Umbilical cord (tissue), 2 donors: ENCODE measurements at places on chromosomes 6 and 20.

- peak; percentile 31 for DNase-seq
These were observed 32.0 kb downstream of the ARHGAP40 start for GRCh38 chr20:38633577-38634093.

GRCh38 chr6:51199733-51200260, 381.1 kb downstream of the TFAP2B start:
- DNase-seq = no peak

DNA sequence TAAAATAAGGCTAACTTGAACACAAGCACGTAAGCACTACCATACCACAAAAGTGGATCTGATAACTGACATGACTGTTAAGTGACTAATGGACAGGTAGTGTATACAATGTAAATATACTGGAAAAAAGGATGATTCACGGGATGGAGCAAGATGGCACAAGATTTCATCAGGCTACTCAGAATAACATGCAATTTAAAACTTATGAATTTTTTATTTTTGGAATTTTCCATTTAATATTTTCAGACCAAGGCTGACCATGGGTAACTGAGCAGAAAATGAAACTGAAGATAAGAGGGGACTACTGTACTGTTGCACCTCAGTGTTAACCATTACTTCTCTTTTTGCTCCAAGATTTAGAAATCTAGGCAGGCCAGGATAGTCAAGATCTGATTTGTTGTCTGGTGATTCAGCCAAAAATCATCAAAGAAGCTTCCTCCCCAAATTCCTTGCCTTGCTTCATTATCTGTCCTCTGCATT, 45.4 kb downstream of the TPBG start:
- no peak for DNase-seq

GRCh38 chr20:49292010-49292409, 14.2 kb upstream of the ZNFX1 start:
- DNase-seq = no peak

DNA sequence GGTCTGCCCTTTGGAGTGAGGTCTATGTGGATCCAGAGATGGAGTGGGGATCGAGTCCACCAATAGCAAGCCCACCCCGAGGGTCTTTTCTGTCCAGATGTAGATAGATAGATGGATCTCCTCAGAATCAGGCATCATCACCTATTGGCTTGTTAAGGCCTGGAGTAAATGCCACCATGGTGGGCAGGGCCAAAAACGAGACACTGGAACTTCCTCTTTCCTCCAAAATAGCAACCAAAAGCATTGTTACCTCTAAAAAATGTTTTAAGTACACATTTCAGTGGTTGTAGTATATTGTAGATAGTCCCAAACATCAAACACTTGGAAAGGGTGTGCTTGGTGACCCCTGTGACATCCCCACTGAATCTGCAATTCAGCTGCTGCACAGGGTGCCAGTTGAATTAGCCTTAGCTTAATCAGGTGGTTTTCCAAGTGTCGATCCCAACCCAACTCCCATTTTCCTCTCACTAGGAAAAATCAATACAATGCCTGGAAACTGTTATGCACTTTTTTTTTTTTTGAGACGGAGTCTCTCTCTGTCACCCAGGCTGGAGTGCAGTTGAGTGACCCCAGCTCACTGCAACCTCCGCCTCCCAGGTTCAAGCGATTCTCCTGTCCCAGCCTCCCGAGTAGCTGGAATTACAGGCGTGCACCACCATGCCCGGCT, 35.0 kb upstream of the NELFCD start:
- DNase-seq = no peak

- DNase-seq = no peak
These were observed 211.1 kb downstream of the GMDS start for GRCh38 chr6:2034256-2034655.

DNA sequence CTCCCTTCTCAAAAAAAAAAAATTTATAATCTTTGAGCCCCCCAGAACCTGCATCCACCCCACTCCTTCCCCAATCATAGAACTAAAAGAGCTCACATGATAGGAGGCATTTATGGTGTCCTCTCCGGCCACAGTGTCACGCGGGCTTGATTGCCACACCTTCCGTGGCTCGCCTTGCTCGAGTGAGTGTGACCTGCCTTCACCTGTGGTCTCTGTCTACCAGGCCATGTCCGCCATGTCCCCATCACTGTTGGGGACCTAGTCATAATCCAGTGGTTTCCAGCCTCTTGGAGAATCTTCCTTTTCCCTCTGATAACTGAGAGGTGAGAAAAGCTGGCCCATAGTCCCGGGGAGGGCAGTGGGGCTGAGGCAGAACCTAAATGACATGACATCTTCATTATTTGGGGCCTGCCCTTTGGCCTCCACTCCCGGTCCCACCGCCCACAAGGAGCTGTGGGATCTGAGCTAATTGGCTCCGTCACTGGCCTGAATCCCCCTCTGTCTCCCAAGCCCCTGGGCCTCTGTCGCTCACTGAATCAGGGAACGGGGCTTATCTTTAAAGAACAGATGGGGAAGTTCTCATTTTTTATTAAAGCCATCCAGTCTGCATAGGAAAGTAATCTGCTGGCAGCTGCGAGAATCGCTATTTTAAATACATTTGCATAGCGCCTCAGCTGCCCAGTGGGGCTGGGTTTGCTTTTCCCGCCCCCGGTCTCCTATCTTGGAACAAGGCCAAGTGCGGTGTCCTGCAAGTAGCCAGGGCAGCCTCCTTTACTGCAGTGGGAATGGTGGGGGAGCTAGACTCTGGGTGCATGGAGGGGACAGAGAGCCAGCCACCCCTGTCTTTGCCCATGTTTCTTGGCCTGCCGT, 197.6 kb upstream of the PMEPA1 start:
- DNase-seq = peak; percentile 38

GRCh38 chr20:9032758-9033157, 36.1 kb upstream of the PLCB4 start:
- DNase-seq = no peak

DNA sequence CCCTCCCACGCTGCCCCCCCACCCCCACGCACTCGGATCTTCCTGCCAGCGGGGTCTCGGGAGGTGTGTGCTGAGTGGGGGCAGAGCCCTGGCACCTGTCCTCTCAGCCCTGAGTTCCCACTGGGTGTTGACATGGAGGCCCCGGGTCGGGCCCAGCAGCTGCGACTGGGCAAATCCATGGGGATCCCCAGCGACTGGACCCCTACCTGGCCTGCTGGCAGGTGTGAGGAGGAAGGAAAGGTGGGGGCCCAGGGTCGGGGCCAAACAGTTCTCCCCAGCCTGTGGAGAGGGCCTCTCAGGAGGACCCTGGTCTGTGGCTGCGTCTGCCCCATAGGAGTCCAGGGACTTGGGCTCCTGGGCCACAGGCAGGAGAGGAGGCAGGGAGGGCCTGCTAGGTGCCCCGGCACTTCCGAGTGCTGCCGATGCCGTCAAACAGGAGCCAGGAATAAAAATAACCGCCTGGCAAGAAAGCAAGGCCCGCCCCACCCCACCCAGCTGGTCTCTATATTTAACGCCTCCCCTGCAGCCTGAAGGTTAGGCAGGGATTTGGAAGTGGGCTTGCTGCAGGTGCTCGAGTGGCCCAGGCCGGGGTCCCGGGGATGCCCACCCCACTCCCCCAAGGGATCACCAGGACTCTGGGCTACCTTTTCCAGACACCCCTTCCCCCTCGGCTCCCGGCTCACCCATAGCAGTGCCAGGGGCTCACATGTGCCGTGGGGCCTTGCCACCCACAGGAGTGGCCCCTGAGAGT, 1.4 kb upstream of the EEF1A2 start:
- no peak for DNase-seq

DNA sequence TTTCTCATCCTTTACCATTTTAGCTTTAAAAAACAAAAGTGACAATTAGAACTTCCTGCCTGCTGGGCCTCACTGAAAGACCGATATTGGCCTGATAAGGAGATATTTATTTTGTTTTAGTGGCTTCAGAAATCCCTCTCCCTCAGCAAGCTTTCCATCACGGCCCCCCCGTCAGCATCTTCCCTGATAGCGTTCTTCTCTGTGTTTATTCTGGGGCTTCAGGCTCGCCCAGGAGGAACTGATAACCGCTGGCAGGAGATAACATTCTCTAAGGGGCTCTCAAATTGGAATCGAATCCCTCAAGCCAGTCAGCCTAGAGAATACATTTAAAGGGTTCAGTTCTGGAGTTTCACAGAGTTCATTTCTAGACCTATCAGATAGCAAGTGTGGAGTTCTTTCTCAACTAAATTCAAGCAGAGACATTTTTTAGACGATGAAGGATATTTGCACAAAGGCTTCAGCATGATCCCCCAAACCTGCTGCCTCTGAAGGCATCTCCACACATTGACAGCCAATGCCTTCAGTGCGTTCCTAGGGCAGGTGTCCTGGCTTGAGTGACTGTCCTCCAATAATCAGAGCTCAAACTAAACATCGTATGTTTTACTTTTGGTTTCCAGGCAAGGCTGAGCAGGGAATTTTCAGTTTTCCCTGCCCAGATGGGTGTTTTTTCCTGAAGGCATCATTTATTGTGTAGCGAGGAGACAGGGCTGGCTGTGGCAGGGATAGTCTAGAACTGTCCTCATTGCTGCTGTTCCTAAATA, 17.0 kb downstream of the PRDM1 start:
- no peak for DNase-seq

GRCh38 chr20:44581515-44581914, 864 bp upstream of the PKIG start:
- no peak for DNase-seq

DNA sequence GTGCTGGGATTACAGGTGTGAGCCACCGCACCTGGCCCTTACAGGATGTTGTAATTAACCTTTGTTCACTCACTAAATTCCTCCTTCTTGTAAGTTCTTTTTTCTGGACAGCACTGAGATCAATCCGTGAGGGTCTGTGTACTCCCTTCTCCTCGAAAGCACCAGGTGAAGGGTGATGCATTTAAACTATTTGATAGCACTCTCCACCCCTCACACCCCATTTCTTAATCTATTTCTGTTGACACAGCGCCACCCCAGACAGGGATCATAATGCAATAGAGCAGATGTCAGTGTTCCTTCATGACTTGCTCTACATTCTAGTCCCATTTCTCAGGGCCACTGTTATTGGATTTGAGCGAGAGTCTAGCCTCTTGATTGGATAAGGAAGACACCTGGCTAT, 46.3 kb downstream of the PPP1R14C start:
- DNase-seq = no peak

GRCh38 chr20:41201760-41202159, 64.4 kb downstream of the PLCG1 start:
- no peak for DNase-seq

- no peak for DNase-seq
These were observed 70.8 kb upstream of the FBXO30 start for GRCh38 chr6:145885431-145885830.

- no peak for DNase-seq
These were observed 600.5 kb upstream of the GJE1 start for GRCh38 chr6:141532211-141532610.

- no peak for DNase-seq
These were observed 79.4 kb upstream of the TRAF3IP2 start for GRCh38 chr6:111685058-111685457.

DNA sequence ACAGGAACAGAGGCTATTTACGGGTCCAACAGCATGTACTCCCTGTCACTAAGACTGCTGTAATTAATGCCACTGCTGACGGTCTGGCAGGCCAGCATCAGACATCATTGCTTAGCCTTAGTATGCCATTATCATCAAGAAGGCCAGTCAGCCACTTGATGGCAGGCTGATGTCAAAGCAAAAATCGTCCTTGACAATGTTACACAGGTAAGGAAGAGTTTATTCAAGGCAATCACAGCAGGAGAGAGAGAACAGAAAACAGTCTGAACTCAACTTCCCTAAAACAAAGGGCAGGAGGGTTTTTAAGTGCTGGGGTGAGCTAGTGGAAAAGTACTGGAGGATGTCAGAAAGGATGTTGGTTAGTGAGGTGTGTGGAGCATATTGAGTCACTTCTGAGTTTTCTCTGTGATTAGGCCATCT, 25.1 kb downstream of the FKBP1C start:
- no peak for DNase-seq

- no peak for DNase-seq
These were observed 489.8 kb upstream of the SOX4 start for GRCh38 chr6:21103626-21104224.

GRCh38 chr6:93571346-93571745, 152.0 kb upstream of the EPHA7 start:
- peak; percentile 50 for DNase-seq

- peak; percentile 50 for DNase-seq
These were observed 19.9 kb upstream of the HFE start for GRCh38 chr6:26067367-26067766.

- no peak for DNase-seq
These were observed 471.3 kb downstream of the C6orf118 start for GRCh38 chr6:164838068-164838615.

DNA sequence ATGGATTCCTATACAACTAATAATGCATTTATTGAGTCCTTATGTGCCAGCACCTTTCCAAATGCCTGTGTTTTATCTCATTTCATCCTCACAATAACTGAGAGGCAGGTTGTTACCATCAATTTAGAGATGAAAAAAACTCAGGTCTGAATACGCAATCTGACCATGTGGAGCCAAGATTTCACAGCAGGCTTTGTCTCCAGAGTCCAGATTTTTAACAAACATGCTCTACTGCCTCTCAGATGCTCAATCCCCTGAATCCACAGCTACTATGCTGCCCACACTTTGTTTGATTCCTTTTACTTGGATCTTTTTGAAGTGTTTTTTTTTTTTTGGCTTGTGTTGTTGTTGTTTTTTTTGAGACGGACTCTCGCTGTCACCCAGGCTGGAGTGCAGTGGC, 46.8 kb downstream of the B4GALT5 start:
- no peak for DNase-seq

- no peak for DNase-seq
These were observed 20.5 kb downstream of the DNAJC5 start for GRCh38 chr20:63915471-63915870.

GRCh38 chr6:45626087-45626891, 248.6 kb upstream of the SUPT3H start:
- peak; percentile 74 for DNase-seq

- no peak for DNase-seq
These were observed 2.5 kb downstream of the OVOL2 start for GRCh38 chr20:18055261-18055660.

- no peak for DNase-seq
These were observed 53.0 kb downstream of the ANKRD60 start for GRCh38 chr20:58175425-58175824.

GRCh38 chr6:1382331-1382882, 7.0 kb upstream of the FOXF2 start:
- no peak for DNase-seq

DNA sequence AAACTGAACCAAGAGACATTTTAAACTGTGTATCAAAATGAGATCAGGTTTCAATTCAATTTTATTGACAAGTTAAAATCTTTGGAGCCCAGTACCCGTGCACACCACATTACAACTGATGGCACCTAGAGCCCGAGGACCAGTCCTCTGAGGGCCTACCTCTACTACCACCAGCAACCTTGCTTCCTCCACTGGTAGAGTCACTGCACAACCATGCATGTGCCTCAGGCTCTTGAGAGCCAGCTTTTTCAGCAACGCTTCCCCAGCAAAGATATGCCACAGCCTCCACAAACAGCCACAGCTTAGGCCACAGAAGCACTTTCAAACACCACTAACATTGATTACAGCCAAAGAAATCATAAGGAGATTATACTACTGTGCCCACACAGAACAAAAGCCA, 328.6 kb upstream of the RNF217 start:
- no peak for DNase-seq

DNA sequence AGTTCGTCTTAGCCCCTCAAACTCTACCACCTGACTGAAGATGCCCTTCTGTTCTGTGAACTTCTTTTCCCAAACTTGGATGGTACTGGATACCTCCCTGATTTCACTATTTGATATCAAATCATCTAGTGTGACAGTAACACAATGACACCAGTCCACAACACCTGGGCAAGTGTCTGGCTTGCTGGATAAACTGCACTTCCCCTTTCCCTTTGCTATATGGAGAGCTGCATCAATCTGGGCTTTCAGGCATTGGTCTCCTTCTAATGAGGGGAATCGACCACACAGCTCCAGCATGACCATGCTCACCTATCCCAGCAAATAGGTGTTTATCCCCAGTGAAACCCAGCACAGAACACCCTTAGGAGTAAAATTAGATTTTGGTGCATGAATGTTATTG, 3.1 kb downstream of the F13A1 start:
- DNase-seq = no peak
